T-helper 2 cell treated with Interferon-gamma antibody and Interleukin-4, amounts not matched to agents 5 μg/mL and 100 μg/mL, for 36 hours (primary cell): ENCODE measurements at places on chromosomes 2 and 18.

- no peak for DNase-seq
These were observed 82.2 kb upstream of the SETBP1 start for GRCh38 chr18:44598514-44598913.

- DNase-seq = no peak
These were observed 15.6 kb upstream of the INO80C start for GRCh38 chr18:35513181-35513936.

- DNase-seq = no peak
These were observed 50.7 kb upstream of the HNRNPA3 start for GRCh38 chr2:177161741-177162460.

GRCh38 chr18:12254136-12254819, at the start of gene CIDEA:
TSS of gene CIDEA (plus strand) at chr18:12254361. CDS start at chr18:12254384, 23 bp downstream.
- no peak for DNase-seq

DNA sequence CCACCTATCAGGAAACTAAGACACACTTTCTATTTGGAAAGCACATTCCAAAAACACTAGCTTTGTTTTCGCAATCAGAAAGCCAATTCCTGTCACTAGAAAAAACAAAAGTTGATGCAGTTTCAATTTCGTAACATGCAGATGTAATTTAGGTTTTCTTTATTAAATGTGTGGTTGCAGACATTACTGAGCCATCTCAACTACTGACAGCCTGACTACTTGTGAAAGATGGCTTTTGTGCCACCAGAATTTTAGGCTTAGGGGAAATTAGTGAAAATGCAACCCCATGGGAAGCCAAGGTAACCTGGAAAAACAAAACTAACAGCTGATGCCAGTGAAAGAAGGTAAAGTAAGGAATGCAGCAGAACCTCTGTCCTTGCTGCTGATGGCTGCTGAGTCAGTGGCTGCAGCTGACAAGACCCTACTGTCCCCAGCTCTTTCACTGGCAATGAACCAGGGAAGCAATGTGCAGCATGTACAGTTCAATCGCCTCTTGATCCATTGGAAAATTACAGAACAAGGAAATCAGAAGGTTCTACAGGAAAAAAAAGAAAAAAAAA, 34.9 kb downstream of the FEZ2 start:
- no peak for DNase-seq

DNA sequence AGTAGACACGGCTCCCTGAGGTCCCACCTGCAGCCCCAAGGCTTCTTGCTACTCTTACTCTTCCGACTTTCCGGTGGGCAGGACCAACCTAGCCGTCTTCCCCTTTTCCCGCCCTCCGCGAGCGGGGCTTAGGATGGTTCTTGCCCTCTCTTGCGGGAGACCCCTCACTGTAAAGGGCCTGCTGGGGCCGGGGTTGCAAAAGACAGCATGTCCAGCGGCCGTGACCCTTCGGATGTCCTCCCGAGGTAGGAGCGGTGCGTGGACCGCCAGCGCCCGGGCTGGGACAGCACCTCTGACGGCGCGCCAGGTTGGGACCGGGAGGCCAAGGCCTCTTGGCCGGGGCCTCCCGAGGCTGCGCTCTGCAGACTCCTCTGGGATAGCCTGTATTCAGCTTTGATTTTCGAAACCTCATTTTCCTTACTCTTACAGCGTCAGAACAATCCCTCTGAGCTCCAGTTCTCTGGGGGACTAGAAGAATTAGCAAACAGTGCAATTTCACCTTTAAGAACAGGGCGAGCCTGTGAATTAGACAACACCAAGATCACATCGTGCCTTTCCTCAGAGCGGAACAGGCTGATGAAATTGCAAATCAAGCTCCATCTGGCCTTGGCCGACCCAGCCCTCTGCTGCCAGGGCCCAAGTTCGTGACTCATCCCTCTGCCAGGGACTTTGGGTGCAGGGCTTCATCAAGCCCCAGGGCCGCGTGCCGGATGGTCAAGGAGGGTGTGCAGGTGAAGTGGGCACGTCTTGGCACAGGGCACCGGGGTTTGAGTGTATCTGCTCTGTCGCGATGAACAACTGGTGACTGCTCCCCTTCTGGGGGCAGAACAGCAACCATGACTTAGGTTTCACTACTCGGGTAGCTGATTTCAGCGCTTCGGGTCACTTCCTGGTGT, 777 bp downstream of the MOCOS start:
- DNase-seq = no peak

DNA sequence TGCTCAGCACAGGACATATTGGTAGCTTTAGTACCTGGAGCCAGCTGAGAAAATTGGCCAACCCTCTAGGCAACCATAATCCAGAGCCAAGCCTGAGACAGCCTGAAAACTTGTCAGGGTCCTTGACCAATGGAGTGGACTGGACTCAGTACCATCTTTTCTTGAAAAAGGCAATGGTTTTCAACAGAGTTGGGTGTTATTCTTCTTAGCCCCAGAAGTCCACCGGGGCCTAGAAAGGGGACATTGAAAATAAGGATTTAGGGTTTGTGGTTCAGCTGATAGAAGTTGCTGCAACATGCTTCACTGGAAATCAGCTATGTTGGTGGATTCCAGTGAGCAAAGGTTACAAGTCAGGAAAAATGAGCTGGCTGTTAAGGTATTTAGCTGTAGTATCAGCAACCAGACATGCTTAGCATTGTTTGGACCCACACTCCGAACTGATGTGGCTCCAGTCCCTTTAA, 22.1 kb upstream of the CNOT11 start:
- no peak for DNase-seq

- no peak for DNase-seq
These were observed 1092.0 kb upstream of the LRRTM1 start for GRCh38 chr2:81396417-81397019.

DNA sequence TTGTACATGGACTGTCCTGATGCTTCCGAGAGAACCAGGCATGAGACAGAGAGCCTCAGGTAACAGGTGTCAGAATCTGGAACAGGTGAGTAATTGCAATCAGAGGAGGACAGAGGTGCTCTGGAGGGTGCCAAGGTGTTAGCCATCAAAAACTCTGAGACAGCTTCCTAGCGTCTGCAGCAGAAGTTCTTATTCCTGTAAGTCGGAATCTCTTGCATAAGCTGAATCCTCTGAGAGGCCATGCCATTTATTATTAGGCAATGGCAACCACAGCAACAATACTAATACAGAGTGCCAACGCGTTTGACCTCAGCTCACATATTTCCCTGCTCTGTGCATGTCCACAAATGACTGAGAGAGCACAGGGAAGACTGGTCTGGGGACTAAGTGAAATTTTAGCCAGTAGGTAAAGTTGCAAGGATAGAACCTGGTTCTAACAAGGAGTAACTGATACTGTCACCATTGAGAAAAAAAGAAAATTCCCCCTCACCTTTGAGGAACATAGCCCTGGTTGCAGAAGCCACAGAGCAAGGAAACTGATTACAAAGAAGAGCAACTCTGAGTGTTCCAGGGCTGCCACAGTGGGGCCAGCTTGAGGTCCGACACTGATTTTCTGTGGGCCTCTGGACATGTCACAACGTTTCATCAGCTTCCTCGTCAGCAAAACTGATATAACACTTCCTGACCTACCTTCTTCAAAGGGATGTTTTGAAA, 55.1 kb upstream of the ACSL3 start:
- no peak for DNase-seq

- DNase-seq = no peak
These were observed 74.1 kb upstream of the MCFD2 start for GRCh38 chr2:46989491-46990230.

- no peak for DNase-seq
These were observed 25.1 kb upstream of the CAB39 start for GRCh38 chr2:230687498-230687897.

DNA sequence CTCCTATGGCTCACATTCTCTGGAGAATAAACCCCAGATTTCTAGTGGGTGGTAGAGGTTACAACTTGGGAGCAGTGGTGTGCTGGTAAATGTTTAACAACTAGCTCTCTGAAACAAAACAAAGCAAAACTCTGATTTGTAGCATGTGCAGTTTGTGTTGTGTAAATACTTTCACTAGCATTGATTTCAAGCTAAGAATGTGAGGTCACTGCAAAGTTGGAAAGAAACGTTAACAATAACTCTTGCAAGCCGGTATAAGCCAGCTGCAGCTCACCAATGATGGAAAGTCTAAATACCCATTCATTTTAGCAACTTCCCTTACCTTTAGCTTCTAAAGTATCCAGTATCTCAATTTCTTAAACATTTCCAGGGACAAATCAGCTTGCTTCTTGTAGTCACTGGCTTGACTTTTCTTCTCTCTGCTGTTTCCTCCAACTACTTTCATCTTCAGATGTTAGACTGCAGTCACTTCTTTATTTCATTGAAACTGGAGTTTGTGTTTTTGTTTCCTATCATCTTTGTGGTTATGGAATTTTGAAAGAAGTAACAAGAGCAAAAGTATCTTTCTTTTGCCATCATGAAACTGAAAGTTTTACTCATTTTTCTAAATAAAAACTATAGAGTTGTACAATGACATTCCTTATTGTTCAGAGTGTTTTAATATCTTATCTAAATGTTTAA, 140.2 kb downstream of the PLCL1 start:
- DNase-seq = no peak

DNA sequence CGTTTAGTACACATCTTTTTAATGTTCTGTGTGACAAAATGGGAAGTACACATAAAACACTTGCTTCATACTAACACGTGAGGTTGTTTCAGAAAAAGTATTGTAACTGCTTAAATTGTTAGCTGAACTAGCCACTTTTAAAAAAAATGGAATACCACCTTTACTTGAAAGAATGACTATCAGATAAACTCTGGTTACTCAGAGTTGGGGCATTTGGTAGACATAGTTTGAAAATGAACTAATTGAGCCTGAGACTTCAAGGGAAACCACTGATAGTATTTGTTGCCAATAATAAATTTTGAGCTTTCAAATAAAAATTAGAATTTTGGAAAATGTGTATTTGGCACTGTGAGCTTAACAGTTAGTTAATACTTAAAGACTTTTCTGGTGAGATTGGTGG, 103.0 kb upstream of the FBXO11 start:
- DNase-seq = no peak

- no peak for DNase-seq
These were observed 5.0 kb downstream of the TFPI start for GRCh38 chr2:187549193-187549592.

DNA sequence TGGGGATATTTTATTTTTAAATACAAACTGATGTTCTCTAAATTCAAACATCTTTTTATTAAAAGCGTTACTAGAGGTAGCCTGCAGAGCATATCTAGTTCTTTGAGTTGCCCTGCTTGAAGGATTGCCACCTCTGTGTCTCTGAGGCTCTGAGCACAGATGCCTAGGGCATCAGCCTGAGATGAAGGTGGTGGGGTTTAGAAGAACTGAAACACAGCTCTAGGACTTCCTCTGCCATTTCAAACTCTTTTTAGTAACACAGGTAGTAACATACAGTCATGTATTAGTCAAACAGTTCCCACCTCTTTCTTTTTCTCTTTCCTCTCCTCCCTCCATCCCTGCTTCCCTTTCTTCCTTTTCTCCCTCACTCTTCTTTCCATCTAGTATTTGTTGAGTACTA, 57.6 kb downstream of the TTC21B start:
- no peak for DNase-seq

DNA sequence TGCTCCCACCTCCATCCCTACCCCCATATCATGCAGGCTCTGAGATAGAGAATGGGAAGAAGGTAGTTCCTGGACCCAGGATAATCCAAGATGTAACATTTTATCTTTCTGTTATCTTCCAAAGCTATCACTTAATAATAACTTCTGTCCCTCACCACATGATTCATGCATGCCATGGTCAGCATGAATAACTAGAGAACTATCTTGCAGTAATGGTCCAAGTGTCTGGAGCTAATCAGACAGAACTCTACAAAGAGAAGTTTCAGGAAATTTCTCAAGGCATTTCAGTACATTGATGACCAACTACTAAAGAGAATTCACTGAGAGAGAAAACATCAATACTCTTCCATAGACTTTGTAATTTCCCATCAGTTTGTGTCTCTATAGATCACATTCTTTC, 1469.7 kb upstream of the PIK3C3 start:
- DNase-seq = no peak

GRCh38 chr2:235639428-235639773, 145.6 kb downstream of the AGAP1 start:
- DNase-seq = no peak

GRCh38 chr2:42951263-42951938, 159.0 kb upstream of the HAAO start:
- no peak for DNase-seq

DNA sequence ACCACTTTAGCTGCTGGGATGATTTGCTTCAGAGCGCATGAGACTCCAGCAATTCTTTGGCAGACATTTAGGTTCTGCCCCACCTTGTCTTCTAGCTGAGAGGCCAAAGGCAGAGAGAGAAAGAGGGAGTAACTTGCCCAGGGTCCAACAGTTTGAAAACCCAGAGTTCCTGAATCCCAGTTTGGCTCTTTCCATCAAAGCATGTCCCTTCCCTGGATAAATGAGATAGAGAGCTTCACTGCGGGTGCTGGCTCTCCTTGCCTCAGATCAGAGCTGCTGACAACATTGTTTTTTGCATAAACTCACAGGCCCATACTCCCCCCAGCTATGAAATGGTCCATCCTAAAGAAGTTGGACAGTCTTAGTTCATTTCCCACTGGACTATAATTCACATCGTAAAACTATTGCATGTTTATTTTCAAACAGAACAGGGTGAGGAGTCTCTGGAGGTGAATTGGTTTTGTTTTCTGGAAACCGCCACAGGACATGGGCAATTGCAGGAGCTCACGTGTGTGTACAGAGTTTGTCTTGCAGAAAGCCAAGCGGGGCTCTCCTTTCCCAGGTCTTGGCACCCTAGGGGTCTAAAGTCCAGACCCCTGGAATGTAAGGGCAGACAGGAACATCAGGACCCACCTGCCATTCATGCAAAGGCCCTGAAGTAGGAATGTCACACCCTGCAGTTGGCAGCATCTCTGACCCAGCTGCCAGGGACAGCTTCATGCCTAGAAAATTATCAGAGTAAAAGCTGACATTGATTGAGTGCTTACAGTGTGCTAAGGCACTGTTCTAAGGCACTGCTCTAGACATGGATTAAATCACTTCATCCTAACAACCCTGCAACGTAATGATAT, 25.0 kb upstream of the SLC14A2 start:
- DNase-seq = no peak

DNA sequence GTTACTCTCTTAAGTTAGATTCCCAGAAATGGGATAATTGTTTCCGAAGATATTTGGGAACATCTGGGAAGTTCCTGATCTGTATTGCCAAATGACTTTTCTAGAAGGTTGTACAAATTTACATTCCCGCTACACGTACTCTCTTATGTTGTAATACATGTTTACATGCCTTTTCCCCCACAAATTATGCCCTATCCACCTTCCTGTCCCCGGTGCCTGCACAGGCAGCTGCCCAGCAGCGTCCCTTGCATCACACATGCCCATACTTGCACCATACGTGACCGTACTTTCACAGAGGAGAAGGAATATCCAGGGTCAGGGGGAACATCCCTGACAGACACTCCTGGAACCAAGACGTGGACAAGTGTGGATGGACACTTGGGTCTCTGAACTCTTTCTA, 24.2 kb upstream of the KLF11 start:
- DNase-seq = no peak

DNA sequence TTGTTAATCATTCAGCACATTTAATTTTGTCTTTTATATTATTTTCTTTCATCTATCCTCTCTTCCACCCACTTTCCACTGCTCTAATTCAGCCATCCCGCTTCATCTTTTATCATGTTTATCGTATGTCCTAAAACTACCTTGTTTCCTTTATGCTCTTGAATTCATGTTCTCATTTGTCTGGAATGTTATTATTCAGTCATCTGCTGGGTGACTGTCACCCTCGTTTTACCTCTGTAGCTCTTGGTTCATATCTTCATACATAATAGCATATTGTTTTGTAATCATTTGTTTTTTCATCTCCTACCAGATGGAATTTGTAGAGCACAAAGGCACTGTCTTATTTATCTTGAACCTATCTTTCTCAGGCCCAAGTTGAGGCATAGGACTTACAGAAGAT, 37.0 kb downstream of the SMCHD1 start:
- no peak for DNase-seq
